ENCODE measurements at places on chromosomes 2 and 18.

DNA sequence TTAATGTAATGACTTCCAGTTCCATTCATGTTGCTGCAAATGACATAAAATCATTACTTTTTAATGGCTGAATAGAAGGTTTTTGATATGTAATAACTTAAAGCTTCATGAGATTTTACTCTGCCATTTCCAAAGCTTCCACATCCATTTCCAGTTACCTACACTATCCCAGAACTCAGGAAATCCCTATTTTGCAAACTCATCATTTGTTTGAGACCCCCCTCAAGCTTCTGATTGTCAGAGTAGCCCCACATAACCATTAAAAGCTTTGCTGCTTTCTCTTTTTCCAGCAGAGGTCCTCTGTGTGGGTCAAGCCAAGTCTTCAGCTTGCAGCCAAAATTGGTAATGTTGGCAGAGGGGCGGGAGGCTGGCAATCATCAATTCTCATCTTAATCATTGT lies 50.6 kb upstream of the IL1R1 start:
- no peak for DNase-seq

GRCh38 chr2:138500592-138501424 lies 762 bp upstream of the SPOPL start:
- no peak for DNase-seq

GRCh38 chr2:68157002-68157401 lies 686 bp upstream of the PNO1 start:
- DNase-seq: no peak

DNA sequence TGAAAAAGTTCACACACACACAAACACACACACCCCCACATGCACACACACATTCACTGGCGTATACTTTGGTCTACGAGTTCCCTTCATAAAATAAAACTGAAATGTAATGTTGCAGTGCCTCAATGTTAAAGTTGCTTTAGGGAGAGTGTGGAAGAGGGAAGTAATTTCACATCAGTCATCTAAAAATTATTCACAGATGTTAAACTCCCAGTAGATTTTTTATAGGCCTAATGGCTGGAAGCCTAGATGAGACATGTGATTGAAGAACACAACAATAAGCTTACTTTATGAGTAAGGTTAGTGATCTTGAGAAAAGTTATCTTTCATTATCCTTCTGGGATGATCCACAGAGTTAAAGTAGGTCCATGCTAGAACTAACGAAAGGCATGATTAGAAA lies 506.7 kb upstream of the CNTNAP5 start:
- DNase-seq: no peak

- no peak for DNase-seq
Measured at GRCh38 chr18:61882296-61883004, 10.4 kb downstream of the RNF152 start.

GRCh38 chr2:96967961-96968360 lies 18.4 kb downstream of the FAM178B start:
- no peak for DNase-seq

- DNase-seq: no peak
Measured at GRCh38 chr18:21759836-21760235, 19.2 kb downstream of the MIB1 start.

Measured in stimulated activated CD8-positive, alpha-beta memory T cell treated with anti-CD3 and anti-CD28 coated beads, Interleukin-12 subunit alpha, Interleukin-12 subunit beta, amount 100 ng/mL, for 4 hours (primary cell).